Stimulated activated CD8-positive, alpha-beta memory T cell treated with anti-CD3 and anti-CD28 coated beads, Interleukin-7, amount 100 ng/mL, for 48 hours (primary cell): ENCODE measurements at places on chromosomes 7 and 10.

GRCh38 chr7:7921830-7922229 is 46.8 kb upstream of the GLCCI1 start:
- DNase-seq, result no peak

DNA sequence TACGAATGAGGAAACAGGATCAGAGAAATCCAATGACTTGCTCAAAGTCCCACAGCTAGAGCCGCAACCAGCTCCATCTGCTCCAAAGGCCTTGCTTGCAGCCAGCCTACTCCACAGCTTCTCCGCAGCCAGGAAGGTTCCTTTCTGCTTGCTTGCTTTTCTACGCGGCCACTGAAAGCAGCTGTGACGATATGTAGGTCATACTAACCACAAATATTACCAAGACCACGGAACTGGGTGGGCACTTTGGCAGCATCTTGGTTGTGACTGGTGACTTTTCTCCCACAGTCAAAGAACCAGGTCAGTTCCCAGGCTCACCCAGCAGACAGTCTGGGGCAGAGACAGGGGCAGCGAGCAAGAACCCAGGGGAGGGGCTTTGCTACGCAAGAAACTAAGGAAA is 86.4 kb downstream of the FAM53B start:
- DNase-seq, result no peak

DNA sequence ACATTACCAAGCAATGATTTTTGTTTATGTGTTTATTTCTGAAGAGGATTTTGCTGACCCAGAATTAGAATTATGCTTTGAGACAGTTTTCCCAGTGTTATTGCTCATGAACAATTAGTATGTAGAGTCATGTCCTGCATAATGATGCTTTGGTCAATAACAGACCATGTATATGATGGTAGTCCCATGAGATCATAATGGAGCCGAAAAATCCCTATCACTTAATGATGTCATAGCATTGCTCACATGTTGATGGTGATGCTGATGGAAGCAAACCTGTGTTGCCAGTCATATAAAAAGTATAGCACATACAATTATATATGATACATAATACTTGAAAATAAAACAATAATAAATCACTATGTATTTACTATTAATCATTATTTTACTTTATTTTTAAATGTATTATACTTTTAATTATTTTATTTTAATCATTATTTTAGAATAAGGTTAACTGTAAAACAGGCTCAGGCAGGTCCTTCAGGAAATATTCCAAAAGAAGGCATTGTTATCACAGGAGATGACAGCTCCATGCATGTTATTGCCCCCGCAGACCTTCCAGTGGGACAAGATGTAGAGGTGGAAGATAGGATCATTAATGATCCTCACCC is 33.5 kb downstream of the AHR start:
- no peak for DNase-seq

DNA sequence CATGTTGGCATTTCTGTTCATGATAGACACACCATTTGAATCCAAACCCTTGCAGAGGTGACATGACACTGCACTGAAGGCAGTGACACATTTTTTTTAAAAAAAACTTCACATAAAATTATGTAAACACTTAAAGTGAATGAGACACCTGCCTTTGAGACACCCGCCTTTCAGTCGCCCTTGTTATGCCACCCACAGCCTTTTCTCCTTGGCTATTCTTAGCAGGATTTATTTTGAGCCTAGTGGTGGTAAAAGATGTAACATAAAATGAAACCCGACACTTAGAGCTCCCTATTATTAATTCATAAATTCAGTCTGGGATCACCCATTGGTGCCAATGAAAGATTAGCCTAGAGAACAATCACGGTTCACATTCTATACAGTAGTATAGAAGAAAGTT is 161.3 kb downstream of the DYNC1I1 start:
- DNase-seq, result no peak
